ENCODE measurements at places on chromosomes 7 and 10.

DNA sequence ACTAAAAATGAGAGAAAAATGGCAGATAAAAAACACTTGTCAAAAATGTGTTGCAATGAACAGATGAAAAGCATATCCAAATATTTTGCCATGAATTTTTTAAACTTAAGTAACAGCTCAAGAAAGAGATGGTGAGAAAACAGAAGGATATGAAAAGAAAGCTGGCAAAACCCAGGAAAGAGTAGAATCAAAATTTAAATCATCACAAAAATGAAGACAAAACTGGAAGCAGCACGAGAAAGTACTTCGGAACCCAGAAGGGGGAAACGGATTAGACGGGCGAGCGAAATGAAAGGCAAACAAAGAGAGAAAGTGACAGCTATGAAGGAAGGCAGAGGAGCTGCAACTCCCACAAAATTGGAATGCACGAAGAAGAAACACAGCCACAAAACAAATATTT is 60.2 kb downstream of the KCNH2 start:
- no peak for DNase-seq

GRCh38 chr7:2663121-2663886 is 24.7 kb upstream of the AMZ1 start:
- no peak for DNase-seq

- no peak for DNase-seq
Measured at GRCh38 chr7:4203626-4204512, 478.2 kb upstream of the FOXK1 start.

DNA sequence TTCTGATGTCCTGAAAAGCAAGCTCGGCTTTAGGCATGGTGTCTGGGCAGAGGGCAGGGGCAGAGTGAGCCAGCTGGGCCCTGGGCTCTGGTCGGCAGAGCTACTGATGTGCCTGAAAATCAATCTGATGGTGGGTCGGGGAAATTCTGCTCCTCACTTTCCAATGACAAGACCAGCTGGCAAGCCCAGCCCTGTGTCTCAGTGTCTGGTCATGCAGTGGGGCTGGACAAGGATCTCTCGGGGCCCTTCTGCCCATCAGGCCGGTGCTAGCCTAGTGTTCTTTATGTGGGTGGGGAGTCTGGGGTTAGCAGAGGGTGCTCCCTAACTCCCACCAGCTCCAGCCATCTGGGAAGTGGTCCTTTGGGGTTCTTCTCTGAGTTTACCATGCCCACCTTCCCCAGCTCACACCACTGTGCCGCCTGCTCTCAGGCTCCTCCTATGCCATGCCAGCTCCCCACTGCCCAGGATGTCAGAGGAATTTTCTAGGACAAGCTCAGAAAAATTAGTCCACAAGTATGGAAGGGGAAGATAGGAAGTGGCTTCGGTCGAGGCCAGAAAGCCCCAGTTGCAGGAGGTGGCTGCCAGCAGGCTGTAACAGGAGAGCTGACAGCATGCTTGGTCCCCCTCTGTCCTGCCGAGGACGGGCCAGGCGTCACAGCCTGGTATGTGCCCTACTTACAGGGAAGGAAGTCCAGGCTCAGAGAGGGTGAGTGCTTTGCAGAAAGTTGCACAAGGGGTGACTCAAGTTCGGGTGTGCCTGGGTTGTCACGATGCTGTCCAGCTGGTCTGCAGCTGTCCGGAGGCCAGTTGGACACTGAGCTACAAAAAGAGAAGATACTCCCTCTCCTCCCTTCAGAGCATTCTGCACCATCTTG is 135.2 kb downstream of the ADCY1 start:
- peak; percentile 7 for DNase-seq

DNA sequence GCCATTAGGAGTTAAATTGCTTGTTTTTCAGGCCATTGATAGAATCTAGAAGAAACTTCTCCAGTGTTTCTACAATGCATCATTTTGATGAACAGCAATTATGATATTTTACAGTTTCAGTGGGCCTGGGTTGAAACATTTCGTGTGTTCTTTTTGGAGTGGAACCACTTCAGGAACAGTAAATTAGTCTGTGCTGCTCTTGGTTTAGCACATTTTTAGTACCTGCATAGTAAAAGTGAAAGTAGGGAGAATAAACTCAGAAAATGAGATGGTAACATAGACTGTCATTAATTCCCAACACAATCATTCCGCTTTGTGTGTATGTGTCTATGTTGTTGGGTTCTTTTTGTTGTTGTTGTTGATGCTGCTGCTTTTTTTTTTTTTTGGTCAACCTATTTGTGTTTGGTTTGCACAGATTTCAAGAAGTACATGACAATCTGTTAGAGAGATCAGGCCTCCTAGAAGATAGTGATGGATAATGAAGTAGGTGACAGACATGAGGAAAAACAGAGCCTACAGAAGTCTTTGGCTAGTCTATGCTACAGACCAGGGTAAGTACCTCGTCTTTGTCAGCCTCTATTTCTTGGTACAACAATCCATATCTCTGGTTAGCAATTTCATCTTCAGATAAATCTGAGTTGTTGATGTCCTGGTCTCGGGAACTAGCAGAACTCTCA is 154.0 kb upstream of the TARP start:
- no peak for DNase-seq

- no peak for DNase-seq
Measured at GRCh38 chr7:17600340-17600752, 301.9 kb downstream of the AHR start.

- DNase-seq = no peak
Measured at GRCh38 chr10:79066411-79067240, 2.1 kb upstream of the ZMIZ1 start.

DNA sequence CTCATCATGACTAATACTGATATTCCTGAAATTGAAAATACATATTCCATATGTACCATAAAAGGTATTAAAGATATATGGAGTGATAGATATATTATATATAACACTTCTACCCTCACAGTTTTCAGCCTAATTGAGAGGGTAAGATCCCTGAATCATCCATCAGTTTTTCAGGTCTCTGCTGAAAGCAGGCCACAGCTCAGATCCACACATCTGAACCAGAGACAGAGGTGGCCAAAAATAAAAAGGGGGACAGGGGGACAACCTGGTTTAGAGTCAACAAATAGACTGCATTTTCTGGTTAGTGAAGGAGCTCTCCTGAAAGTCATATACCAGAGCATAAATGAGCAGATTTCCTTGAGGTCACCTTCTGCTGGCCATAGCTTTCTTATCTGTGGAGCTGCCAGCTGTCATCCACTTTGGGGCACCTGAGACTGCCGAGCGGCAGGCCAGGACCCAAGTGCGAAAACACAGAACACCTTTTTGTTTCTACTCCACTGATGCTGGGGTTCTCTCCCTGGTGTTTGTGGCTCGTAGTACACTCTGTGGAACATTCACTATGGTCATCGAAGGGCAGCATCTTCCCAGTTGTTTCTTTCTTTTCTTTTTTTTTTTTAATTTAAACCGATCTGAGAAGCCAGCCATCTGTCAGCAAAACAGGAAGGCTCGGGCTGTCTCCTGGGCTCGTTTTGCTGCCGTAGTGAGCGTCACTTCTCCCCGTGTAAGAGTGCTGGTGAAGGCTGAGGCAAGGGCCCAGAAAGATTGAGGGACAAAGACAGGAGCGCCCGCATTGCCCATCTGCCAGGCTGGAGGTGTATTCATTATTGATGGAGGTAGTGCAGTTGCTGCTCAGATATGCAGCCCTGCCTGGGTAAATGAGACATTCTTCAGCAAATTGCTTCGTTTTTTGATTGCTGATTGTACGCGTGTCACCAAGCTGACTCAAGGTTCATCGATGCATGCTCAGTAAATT is 13.5 kb downstream of the IKZF1 start:
- DNase-seq = no peak

GRCh38 chr10:24351961-24352360 is 143.0 kb downstream of the KIAA1217 start:
- DNase-seq = no peak

DNA sequence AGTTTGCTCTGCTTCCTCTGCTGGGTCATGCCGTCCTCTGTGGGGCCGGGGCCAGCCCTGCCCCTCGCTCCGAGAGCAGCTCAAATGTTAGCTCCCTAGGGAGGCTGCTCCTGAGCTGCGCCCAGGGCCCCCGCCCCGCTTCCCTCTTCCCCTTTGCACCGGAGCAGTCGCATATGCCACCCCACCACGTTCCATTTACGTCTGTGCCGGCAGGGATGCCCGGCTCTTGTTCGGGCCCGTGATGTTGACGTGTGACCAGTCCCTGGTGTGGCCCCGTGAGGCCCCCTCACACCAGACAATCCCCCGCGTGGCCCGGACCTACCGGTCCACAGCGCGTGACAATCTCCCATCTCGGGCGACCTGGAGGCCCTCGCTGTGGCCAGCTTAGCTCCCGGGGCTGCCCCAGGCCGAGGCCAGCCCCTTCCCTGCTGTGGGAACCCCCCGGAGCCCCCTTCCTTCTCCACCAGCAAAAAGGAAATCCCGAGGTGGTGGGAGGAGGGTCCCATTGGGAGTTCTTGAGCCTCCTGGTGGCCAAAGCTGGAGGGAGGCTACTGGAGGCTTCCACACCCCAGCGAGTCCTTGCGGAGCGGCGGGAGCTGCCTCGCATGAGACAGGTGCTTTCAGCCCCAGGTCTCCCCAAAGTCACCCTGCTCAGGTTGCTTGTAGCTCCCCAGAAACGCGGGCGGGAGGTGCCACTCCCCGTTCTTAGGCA is 15.2 kb downstream of the FAM20C start:
- DNase-seq = no peak

- no peak for DNase-seq
Measured at GRCh38 chr10:12419262-12419847, 70.0 kb downstream of the CAMK1D start.

DNA sequence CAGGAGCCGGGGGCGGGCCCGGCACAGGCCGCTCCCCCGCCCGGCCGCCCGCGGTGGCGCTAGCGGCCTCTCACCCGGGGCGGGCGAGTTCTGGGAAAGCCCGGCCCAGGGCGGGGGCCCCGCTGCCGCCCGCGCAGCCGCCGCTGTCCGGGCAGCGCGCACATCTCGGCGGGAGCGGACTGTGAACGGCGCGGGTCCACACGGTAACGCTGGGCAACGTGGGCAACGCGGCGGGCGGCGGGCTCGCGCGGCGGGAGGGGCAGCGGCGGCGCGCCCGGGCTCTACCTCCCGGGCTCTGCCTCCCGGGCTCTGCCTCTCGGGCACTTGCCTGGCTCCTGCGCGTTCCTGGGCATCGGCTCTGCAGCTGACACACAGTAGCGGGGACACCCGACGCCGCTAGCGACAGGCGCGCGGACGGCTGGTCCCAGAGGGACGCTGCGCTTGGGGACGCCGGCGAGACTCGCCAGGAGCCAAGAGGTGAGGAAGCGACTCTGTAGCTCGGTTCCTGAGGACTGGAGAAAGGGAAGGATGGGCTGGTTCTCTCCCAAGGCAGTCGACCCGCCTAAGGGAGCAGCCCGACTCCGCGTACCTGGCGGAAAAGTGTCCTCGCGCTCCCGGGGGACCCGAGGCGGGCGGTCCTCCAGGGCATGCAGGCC is at the start of gene PLCE1:
TSS of gene PLCE1 (plus strand) at position 150 of the 656 bp plus-strand sequence. CDS start 37,116 bp downstream, outside the sequence.
- peak; percentile 49 for DNase-seq

GRCh38 chr10:35872671-35873070 is 230.6 kb upstream of the FZD8 start:
- no peak for DNase-seq

GRCh38 chr10:132436861-132437410 is 39.9 kb downstream of the PWWP2B start:
- DNase-seq = no peak

- DNase-seq = no peak
Measured at GRCh38 chr10:1938317-1938716, 201.0 kb upstream of the ADARB2 start.

- DNase-seq = peak; percentile 12
Measured at GRCh38 chr10:63976538-63976937, 455.3 kb downstream of the REEP3 start.

DNA sequence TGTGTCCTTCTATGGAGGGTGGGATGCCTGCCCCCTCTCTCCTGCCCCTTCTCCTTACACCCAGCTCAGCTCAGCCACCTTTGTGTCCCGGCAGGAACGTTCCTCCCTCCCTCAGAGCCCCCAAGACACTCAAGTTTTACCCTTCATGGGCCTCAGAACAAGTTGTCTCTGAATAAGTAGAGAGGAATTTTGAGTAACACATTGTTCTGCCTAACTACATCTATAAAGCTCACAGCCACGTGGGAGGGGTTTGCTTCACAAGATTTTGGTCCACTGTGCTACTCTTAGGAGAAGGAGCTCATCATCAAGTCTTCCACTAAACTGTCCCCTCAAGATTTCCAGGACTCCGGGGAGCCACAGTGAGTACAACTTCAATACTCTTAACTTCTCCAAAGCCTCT is 51.6 kb upstream of the ZNF32 start:
- no peak for DNase-seq

GRCh38 chr10:13658264-13658663 is 71.5 kb downstream of the PRPF18 start:
- DNase-seq = no peak

GRCh38 chr10:44193166-44193565 is 191.7 kb downstream of the CXCL12 start:
- DNase-seq = no peak

DNA sequence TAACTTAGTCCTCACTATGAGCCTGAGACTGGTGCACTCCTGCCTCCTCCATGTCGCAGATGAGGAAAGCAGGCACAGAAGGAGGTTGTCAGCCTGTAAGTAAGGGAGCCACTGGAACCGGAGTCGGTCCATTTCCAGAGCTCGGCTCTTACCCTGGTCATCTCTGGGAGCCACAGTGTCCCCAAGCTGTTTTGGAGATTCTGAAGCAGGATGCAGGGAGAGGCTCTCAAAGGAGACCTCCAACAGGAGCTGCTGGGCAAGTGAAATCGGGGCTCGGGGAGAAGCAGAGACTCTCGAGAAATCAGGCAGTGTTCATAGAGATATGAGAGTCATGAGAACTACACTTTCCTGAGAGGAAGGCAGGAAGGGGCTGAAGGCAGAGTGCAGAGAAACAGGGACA is 39.0 kb downstream of the VSTM4 start:
- DNase-seq = no peak

- DNase-seq = no peak
Measured at GRCh38 chr7:138032186-138032585, 30.3 kb upstream of the CREB3L2 start.

DNA sequence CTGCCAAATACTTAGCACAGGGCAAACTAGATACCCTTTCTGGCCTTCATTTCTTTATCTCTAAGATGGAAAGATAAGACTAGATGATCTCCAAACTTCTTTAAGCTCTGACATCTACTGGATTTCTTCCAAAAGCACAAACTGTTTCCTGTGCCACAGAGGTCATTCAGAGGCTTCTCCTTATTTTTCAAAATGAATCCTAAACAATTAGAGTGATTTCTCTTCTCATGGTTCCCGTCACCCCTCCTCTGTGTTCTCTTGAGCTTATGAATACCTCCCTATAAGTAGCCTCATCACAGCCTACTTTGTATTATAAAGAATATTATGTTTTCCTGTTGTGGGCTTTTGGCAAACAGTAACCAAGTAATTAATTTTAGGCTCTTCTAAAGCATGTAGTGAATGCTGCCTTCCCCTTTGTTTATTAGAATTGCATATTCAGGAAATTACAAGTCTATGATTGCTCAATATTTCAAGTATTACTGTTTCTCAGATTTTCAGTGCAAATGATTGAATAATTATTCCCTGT is 179.5 kb downstream of the REEP3 start:
- DNase-seq = no peak

GRCh38 chr10:10829576-10829975 is 188.1 kb upstream of the CELF2 start:
- DNase-seq = no peak

- no peak for DNase-seq
Measured at GRCh38 chr7:137836113-137836509, 10.7 kb downstream of the DGKI start.

- no peak for DNase-seq
Measured at GRCh38 chr7:2159176-2159520, 73.6 kb downstream of the MAD1L1 start.
